NB4 (cell line): ENCODE measurements at places on chromosomes 1 and 21.

GRCh38 chr1:85707267-85707989 lies 805 bp downstream of the ZNHIT6 start:
- peak; percentile 2 for DNase-seq

GRCh38 chr1:20093940-20094391 lies 24.0 kb downstream of the PLA2G5 start:
- DNase-seq = no peak

DNA sequence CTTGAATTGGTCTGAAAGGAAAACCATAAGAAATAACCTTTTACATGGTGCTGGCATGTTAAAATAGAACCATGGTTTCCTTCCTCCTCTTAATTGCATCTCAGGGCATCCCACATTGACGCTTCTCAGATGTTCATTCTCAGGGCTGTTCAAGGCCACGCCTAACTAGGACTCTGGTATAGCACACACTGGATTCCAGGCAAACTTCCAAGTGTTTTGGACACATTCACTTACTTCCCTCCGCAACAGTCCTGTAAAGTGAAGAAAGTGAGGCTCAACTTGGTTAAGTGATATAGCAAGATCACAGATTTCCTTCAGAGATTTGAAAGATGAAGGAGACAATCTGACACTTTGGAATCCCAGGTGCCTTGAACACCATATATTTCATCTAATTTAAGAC lies 244.8 kb downstream of the DUSP10 start:
- no peak for DNase-seq

- DNase-seq = peak; percentile 67
Observed at GRCh38 chr1:29736582-29737188, 500.4 kb downstream of the PTPRU start.

DNA sequence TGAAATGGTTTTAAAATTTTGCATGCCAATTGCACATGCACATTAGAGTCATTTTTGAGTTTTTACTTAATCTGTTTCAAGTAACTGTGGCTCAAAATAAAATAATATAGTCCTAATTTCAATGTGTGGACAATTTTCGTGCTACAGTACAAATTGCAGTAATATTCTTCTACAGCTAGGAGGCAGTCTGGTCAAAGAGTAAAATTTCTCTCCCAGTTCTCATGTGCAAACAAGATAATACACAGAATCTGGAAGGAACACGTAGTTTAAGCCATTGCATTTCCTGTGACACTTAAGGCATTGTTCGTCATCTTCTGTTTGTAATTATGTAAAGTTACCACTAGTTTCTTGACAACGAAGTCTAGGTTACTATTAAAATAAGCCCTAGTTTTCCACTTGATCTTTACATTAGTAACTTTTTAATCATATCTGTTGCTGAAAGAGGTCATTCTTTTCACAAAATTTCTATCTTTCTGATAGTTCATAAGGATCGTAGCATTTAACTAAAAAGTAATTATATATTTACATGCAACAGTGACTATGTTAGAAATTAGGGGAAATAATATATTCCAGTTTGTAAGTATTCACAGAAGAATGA lies 28.9 kb downstream of the ODR4 start:
- peak; percentile 48 for DNase-seq

DNA sequence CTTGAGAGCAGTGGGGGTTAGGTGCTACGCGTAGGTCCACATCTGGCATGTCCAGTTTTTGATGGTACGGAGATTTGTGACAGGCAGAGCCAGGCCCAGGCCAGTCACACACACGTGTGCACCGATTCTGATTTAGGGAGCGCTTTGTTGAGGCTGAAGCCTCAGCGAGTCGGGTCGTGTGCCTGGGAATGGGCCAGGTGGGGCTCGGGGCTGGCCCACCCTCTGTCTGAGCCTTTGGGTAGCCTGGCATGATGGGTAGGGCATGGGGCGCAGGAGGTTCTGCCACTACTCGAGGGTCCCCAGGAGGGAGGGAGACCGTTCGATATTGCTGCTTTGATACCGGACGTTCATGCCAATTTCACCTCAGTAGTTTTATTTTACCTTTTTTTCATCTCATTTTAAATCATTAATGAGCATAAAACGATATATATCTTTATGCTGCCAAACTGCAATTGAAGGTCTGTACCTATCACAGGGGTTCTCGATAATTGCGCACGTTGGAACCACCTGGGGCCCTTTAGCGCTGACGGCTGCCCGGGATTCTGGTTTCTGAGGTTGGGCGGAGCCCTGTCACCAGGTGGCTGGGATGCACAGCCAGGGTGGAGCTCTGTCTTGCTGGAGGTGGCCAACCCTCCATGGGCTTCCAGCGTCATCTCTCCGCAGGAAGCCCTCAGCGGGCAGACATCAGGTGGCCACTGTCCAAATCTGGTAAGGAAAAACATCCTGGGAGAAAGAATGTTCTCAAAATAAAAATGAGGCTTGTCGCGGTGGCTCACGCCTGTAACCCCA lies 71.9 kb downstream of the SCCPDH start:
- no peak for DNase-seq

DNA sequence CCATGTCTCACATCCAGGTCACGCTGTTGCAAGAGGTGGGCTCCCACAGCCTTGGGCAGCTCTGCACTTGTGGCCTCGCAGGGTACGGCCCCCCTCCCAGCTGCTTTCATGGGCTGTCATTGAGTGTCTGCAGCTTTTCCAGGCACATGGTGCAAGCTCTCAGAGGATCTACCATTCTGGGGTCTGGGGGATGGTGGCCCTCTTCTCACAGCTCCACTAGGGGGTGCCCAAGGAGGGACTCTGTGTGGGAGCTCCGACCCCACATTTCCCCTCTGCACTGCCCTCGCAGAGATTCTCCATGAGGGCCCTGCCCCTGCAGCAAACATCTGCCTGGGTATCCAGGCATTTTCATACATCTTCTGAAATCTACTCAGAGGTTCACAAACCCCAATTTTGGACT lies 219.4 kb downstream of the LRRC7 start:
- peak; percentile 2 for DNase-seq
